ENCODE measurements at places on chromosomes 2 and 18.

DNA sequence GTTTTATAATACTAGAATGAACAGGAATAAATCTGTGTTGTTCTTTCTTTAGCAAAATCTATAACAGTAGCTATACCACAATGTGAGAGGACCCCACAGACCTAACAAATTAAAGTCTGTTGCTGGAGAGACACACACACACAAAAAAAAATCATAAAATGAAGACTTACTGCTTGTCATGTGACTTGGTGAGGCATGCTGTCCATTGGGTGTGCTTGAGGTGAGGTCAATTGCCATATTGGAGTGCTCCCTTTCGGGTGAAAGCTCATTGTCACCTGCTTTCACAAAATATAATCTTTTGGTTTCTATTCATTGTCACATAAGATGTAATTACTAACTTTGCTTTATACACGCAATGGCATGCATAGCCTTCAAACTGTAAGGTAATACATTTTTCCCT, 3.9 kb downstream of the IKZF2 start:
- DNase-seq: no peak

DNA sequence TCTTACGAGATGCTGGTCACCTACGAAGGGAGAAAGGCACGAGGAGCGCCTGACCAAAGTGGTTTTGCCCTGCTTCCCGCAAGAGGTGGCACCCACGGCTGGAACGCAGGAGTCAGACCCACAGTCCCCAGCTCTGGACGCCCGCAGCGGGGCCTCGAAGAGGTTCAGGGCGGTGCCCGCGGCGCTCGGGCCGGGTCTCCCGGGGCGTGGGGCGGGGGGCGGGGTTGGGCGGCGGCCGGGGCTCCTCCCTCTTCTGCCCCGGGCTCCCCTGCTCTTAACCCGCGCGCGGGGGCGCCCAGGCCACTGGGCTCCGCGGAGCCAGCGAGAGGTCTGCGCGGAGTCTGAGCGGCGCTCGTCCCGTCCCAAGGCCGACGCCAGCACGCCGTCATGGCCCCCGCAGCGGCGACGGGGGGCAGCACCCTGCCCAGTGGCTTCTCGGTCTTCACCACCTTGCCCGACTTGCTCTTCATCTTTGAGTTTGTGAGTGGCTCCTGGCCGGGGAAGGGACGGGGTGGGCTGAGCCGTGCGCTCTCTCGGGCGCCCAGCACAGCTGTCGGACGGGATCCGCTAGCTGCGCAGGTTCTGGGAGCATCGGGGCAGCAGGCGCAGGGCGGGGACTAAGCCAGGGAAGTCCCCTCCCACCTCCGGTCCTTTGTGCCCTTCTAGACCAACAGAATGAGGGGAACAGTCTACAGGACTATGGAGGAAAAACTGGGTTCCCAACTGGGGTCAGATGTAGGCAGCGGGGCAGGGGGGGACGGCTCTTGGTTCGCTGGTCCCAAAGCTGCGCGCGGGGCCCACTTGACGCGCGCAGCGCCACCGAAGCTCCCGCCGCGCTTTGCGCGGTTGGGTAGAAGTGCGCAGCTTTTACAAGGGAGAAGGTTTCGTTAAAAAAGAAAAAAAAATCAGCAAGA, at the start of gene MAL:
MAL (plus strand) TSS at position 303 of the 914 bp plus-strand sequence; CDS start at position 388, 85 bp downstream.
- peak; percentile 80 for DNase-seq

DNA sequence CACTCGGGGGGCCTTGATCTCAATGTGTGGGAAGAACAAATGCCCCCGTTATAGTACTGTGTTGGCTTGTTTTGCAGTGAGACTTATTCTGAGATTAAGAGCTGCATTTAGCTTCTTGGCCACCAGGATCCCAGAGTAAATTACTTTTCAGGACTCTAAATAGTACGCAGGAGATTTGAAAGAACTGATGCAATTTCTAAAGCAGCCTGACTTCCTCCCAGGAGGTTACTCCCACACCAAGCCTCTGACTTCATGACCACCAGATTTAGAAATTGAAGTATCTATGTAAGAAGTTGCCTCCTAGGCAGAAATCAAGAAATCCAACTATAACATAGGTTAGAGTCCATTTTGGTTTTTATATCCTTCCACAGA, 67.0 kb downstream of the FEZ2 start:
- no peak for DNase-seq

- DNase-seq: no peak
Measured at GRCh38 chr2:26407526-26407925, 5.8 kb downstream of the DRC1 start.

Data from Ammon's horn (tissue), 1 donor.